Lung (tissue), 17 donors: ENCODE measurements at places on chromosomes 11 and 22. TPM values are rescaled to one million over a fixed set of nuclear protein-coding genes. Genes with fewer than 3 reads are reported as not detected.

The ESRRA gene
- 88.4 TPM for polyA plus RNA-seq

The C11orf65 gene
- polyA plus RNA-seq = 0.49 TPM

The ANO3 gene
- 0.05 TPM for polyA plus RNA-seq

The LIF gene
- 5.1 TPM for polyA plus RNA-seq

The KDM4E gene
- polyA plus RNA-seq = not detected

The TRPC6 gene
- polyA plus RNA-seq = 3.3 TPM

The OR52I2 gene
- not detected for polyA plus RNA-seq

The SYCE3 gene
- polyA plus RNA-seq = 1.7 TPM

The OR2AG1 gene
- not detected for polyA plus RNA-seq

The DNAJB7 gene
- not detected for polyA plus RNA-seq

The TPST2 gene
- 32.6 TPM for polyA plus RNA-seq

- DNase-seq = peak; percentile 47
These were observed 40.0 kb upstream of the SEPTIN5 start for GRCh38 chr22:19674129-19674928.

GRCh38 chr11:67584881-67585873 is 1.6 kb downstream of the GSTP1 start:
- DNase-seq = no peak

DNA sequence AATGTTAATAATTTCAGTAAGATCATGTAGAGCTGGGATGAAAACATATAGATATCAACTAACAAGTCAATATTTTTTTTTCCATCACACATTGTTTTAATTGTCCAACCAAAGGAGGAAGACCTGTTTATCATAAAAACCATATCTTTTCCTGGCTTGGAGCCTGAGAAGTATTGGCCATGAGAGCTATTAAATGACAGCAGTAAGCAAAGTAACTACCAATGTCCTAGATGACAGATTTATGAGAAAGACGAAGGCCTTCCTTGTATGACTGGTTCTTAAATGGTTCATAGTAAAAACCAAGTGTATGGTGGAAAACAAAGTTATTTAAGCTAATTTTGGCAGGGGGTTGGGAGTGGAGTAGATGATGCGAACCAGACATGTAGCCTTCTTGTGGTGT is 1147.1 kb upstream of the TENM4 start:
- DNase-seq = no peak

GRCh38 chr22:49619301-49619700 is 208.4 kb downstream of the BRD1 start:
- no peak for DNase-seq

- DNase-seq = no peak
These were observed 33.6 kb upstream of the MPPED2 start for GRCh38 chr11:30619767-30620166.

DNA sequence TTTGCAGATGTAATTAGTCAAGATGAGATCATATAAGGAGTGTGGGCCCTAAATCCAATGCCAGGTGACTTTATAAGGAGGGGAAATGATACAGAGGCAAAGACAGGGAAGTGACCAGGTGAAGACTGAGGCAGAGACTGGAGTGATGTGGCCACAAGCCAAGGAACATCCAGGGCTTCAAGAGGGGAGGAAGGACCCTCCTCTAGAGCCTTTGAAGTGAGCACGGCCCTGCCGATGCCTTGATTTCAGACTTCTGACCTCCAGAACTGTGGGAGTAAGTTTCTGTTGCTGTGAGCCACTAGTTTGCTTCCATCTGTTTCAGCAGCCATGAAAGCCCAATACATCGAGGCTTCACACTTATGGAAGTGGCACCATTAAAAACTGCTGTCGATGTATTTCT is 78.7 kb downstream of the SHANK2 start:
- DNase-seq = no peak

DNA sequence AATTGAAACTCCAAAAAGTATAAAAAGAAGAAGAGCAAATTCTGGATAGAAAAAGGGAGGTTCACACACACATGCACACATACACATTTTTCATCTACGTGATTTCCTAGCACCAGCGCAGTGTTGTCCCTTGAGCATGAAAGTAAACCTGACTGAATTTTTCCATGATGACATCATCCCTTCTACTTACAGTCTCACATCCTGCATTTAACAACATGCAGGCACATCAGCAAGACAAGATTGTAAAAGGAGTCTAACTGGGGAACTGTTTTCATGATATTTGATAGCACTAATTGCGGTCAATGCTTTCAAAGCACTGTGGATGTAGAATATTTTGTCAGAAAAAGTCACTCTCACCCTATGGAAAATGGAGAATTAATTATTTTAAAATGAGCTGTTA is 36.6 kb downstream of the GAS2 start:
- peak; percentile 82 for DNase-seq

DNA sequence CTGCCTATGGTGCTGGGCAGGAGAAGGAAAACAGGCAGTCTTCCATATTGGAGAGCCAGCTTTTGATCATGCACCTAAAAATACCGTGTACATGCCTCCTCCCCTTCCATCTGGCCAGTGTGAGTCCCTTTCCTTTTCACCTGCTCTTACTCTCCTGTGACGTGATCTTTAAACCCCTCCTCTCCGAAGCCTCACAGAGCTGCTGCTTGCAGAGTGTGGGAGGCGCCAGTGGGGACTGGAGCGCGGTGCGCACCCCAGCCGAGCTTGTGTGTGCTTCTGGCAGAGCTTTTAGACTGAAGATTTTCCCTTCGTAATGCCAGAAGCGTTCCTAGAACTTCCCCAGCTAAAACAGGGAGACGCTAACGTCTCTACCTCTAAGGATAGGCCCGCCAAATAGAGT is 29.8 kb downstream of the MUC6 start:
- DNase-seq = no peak

- no peak for DNase-seq
These were observed 138.9 kb downstream of the DDX10 start for GRCh38 chr11:108803776-108804175.

- DNase-seq = no peak
These were observed 152.9 kb downstream of the DBX1 start for GRCh38 chr11:20007386-20007785.

DNA sequence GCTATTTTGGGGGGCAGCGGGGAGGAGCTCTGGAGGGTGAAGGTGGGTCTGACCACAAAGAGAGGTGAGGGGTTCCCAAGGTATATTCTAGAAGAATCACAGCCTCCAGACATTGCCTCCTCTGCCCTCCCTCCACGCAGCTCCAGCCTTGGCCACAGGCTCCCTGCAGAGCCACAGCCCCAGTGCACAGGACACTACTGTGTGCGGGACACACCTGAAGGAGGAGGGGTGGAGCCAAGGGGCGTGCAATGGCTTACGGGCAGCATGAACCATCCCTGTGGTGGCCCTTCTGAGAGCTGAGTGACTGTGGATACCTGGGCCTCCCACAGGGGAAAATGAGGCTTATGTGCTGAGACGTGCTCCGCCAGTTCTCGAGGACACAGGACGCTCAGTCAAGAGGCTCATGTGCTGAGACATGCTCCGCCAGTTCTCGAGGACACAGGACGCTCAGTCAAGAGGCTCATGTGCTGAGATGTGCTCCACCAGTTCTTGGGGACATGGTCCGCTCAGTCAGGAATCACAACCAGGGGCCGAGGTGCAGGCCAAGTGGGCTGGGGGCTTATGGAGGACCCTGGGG is 417.3 kb downstream of the SHANK2 start:
- no peak for DNase-seq

DNA sequence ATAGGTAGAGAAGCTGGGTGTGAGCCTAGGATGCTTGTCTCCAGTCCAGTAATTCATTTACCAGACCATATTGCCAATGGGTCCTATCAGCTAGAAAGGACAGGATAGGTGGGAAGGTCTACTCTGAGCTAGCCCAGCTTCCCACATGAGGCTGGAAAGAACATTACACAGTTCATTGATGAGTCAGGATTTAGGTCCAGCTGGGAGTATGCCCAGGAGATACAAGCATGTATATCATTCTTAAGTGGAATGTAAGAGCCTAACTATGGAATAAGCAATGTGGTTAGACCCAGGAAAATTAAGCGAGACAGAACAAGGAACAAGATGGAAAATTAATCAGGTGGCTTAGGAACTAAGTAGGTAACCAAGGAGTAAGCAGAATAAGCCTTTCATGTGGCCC is 59.0 kb upstream of the TBCEL start:
- no peak for DNase-seq

DNA sequence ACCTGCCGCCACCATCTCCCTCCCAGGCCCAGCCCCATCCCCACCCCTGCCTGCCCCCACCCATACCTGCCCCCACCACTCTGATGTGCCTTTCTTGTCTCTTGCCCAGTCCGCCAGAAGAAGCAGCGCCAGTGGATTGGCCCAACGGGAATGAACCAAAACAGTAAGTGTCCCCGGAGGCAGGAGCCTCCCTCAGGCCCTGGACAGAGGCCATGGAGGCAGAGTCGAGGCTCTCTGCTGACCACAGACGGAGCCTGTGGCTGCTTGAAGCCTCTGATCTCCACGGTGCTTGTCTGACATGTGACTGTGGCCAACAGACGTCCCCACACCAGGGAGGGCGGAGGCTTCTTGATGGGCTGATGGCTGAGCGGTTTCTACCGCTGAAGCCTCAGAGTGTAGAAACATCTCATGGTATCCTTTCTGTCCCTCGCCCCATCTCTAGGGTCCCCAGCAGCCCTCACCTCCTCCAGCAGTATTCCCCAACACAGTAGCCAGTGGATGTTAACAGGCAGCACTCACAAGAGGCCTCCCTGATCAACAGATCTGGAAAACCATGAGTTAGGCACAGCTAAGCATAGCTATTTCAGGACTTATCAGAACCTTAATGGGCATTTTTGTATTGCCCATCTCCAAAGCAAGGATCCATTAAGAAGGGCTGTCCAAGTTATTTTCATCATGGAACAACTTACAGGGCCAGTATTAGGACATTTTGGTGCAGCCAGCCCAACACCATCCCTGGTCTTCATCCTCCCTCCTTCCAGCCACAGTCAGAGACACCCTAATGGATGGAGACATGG is 21.7 kb downstream of the CD5 start:
- DNase-seq = no peak

- DNase-seq = no peak
These were observed 43.3 kb downstream of the MYEOV start for GRCh38 chr11:69337211-69337721.

- DNase-seq = no peak
These were observed 6.5 kb upstream of the MYRF start for GRCh38 chr11:61745781-61746441.

DNA sequence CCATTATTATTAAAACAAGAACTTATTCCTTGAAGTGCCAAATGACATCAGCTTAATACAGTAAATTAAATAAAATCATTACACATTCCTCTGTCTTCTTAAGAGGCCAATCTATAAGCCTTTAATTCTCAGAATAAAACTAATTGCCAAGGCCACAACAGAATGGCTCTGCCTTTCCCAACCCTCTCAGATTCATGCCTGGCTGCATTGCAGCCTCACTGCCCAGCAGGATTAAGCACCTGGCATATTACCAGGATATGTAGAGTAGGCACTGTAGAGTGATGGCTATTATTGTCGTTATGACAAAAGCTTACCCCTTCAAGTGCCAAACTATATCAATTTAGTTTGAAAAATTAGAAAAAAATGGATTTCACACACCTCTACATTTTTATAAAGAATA is 9.4 kb upstream of the CALCA start:
- DNase-seq = no peak

GRCh38 chr22:42994917-42995562 is 19.9 kb downstream of the PACSIN2 start:
- peak; percentile 97 for DNase-seq

DNA sequence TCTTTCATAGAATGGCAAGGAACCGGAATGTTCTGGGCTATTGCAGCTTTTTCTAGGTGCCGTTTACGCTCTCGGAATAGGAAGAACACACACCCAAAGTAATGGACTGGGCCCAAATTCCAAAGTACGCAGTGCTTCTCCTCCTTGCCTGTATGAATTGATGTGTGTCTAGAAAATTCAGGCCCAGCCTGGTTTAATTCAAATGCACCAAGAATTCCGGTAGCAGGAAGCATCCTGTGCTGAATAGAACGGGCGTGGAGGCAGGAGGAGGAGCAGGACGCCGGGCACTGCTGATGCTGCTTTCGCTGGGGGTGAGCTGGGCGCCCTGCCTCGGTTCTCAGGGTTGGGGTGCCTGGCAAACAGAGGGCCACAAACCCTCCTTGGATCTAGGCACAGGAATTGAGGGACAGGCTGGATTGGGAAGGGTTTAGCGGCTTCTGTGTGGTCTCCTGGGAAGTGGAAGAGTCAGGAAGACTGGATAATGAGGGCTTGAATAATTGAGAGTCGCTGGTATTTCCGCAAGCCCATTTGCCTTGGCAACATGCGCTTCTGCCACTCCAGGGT is 2.0 kb downstream of the PARVB start:
- no peak for DNase-seq

GRCh38 chr11:32982626-32983025 is 33.1 kb upstream of the DEPDC7 start:
- DNase-seq = no peak

GRCh38 chr11:117419482-117420142 is 92.0 kb downstream of the CEP164 start:
- DNase-seq = no peak

GRCh38 chr11:129373489-129373953 is 2.1 kb upstream of the BARX2 start:
- DNase-seq = peak; percentile 9
